ENCODE measurements at places on chromosomes 1 and 21. TPM values are rescaled to one million over a fixed set of nuclear protein-coding genes. Genes with fewer than 3 reads are reported as not detected.

DNA sequence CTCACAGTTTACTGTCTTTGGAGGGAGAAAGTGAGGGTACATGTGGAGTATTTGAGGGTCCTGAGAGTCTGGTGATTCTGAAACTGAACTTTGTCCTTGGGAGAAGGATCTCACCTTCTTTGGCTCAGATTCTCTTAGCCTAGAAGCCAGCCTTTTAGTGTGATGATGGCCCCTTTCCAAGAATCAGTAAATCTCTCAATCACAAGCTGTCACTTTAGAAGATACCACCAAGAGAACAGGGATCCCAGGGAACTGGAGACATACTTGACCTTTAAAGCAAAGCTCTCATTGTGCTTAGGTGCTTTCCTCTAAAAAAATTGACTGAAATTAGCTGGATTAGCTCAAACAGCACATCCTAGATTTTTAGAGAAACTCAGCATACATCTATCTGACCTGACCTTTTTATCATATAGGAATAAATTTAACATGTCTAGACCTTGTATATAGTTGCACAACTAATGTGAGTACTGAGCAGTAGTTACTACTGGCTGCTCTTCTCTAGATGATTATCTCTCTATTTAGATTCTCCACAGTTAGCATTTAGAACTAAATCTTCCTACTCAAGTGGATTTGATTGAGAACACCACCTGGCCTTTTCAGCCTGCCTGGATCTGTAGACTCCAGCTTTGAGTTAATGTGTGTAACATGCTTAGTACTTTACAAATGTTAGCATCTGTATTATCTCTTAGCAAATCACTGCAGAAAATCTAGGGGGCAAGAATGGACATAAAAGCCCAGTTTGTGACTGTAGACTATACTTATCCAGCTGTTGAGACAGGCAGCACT lies 157.7 kb downstream of the MAST2 start:
- no peak for DNase-seq

GRCh38 chr1:233025157-233025556 lies 74.7 kb downstream of the NTPCR start:
- peak; percentile 52 for DNase-seq

- DNase-seq = no peak
Measured at GRCh38 chr1:38804062-38804886, 55.3 kb downstream of the RRAGC start.

- DNase-seq = no peak
Measured at GRCh38 chr1:20320704-20321103, 30.0 kb downstream of the VWA5B1 start.

DNA sequence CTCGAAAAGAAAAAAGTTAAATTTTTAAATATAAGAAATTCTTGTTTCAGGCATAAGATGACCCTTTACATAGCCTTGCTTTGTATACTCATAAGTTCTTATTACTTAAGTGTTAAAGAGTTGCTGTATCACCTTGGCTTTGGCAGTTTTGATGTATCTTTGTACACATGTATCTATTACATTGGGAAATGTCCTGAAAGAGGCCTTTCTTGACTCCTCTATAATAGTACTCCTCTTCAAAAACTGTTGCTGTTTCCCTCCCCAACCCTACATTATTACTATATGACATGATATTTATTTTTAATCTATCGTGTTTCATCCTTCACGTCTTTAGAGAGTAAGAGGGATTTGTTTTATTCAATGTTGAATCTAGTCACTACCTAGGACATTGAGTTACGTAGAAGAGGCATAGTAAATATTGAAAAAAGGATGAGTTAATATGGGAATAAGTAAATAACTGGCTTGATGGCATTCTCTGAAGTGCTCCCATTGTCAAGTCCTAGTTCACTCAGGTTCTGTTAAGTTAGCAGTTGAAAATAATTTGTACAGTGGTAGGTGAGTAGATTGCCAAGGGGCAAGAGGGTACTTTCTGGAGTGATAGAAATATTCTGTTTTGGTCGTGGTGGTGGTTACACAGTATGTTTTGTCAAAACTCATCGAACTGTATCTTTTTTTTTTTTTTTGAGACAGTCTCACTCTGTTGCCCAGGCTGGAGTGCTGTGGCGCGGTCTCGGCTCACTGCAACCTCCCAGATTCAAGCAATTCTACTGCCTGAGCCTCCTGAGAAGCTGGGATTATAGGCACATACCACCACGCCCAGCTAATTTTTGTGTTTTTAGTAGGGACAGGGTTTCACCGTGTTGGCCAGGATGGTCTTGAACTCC lies 8.2 kb downstream of the THRAP3 start:
- DNase-seq = no peak

DNA sequence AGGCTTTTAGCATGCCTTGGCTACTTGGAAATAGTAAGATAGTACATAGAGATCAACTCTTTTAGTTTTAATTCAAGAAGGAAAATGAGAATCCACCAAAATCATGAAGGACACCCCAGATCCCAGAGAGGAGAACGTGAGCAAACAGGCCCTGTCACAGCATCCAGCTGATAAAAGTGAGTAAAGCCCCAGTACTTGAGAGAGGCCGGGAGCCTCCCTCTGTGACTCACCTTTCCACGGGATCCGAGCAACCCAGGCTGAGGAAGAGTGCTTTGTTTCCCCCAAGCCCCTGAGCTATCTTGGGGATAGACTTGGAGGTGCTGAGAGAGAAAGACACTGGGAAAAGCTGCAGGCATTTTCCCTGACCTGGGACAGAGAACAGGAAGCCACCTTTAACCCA lies 238.6 kb downstream of the DUSP10 start:
- DNase-seq = no peak

- no peak for DNase-seq
Measured at GRCh38 chr1:35539073-35539823, 18.0 kb downstream of the KIAA0319L start.

DNA sequence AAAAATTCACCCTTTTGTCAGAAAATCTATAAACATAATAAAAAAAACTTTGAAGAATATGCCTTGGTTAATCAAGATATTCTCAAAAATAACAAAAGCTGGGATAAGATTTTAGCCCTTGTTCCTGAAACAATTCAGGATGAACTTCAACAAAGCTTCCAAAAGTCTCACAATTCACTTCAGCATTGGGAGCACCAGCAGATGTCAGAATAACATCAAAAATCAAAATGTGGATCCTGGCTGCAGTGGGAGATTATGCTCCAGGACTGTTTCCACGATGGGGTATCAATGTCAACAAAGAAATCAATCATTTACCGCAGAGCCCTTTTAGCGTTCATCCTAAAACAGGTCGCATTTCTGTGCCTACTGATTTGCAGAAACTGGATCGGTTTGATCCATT lies 35.2 kb downstream of the ZNF670 start:
- no peak for DNase-seq

Gene PARK7
- 198 TPM for total RNA-seq

Gene TCHHL1
- total RNA-seq = not detected

Gene S100A2
- 0.55 TPM for total RNA-seq

Gene PCSK9
- total RNA-seq = 31.6 TPM

Gene RXRG
- total RNA-seq = 0.55 TPM

Gene ARHGEF16
- total RNA-seq = 8.1 TPM
